Tibial nerve (tissue), 4 donors: ENCODE measurements at places on chromosomes 5 and 9. TPM values are rescaled to one million over a fixed set of nuclear protein-coding genes. Genes with fewer than 3 reads are reported as not detected.

The ACTBL2 gene
- not detected for total RNA-seq

The GRXCR2 gene
- not detected for total RNA-seq

The GRM6 gene
- total RNA-seq: not detected

The NIPAL4 gene
- total RNA-seq: 2.4 TPM

The DIRAS2 gene
- 3.3 TPM for total RNA-seq

The RGP1 gene
- total RNA-seq: 18.6 TPM

The ANKRD34B gene
- not detected for total RNA-seq

The SAXO1 gene
- total RNA-seq: not detected

The FST gene
- total RNA-seq: 27.3 TPM

The FOXD4L6 gene
- total RNA-seq: 1.3 TPM

The NPR3 gene
- total RNA-seq: 41.4 TPM

The CCL28 gene
- 15.1 TPM for total RNA-seq

The ASTN2 gene
- 12.2 TPM for total RNA-seq

The DAB2 gene
- total RNA-seq: 124 TPM

The COL15A1 gene
- total RNA-seq: 25.8 TPM

The ADGRD2 gene
- not detected for total RNA-seq

The CANX gene
- 259 TPM for total RNA-seq

The TUSC1 gene
- total RNA-seq: 27.0 TPM

The CACFD1 gene
- total RNA-seq: 16.3 TPM

The GLIPR2 gene
- total RNA-seq: 25.3 TPM

The UHRF2 gene
- total RNA-seq: 61.2 TPM
